ENCODE measurements at places on chromosomes 6 and 20.
A peak's percentile ranks its signal among the peaks of the same experiment; 100 is the strongest.

- DNase-seq: no peak
These were observed 32.5 kb upstream of the DLGAP4 start for GRCh38 chr20:36273414-36274180.

DNA sequence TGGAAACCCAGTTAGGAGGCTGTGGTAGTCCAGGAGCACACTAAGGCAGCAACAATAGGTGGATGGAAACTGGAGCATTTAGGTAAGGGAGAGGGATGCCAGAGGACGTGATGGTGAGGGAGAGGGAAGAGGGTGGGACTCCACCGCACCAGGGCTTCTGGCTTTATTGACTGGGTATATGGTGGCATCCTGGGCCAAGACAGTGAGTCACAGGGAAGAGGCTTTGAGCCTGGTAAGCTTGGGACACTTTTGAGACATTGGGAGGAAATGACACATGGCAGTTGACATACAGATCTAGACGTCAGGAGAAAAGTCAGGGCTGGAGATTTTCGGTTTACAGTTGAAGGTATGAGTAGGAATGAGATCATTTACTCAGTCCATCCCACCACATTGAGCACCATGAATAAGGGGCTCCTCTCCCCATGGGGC lies 14.9 kb downstream of the NT5E start:
- DNase-seq: no peak

DNA sequence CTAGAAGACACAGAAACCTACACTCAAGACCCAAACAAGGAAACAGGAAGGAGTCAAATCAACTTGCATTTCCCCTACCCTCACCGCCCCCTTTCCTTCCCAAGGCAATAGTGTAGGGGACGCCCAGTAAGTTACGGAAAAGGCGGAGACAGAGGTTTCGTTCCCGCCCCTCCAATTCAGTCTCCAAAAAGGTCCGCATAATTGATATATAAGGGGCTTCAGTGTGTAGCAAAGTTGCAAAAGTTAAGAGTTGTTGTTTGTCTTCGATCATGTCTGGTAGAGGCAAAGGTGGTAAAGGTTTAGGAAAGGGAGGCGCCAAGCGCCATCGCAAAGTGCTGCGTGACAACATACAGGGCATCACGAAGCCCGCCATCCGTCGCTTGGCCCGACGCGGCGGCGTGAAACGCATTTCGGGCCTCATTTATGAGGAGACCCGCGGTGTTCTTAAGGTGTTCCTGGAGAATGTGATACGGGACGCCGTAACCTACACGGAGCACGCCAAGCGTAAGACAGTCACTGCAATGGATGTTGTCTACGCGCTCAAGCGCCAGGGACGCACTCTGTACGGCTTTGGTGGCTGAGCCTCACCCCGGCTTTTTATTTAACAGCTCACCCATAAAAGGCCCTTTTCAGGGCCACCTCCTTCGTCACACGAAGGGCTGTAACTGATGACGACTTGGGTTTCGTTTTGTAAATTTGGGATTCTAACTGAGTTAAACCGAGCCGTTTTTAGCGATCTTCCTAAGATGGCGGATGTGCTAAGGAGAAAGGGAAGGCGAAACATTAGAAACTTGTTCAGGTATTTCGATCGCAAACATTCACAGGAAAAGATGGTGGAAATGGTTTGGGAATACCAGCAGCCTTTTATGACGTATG lies 124.6 kb upstream of the BTN3A2 start:
- no peak for DNase-seq

DNA sequence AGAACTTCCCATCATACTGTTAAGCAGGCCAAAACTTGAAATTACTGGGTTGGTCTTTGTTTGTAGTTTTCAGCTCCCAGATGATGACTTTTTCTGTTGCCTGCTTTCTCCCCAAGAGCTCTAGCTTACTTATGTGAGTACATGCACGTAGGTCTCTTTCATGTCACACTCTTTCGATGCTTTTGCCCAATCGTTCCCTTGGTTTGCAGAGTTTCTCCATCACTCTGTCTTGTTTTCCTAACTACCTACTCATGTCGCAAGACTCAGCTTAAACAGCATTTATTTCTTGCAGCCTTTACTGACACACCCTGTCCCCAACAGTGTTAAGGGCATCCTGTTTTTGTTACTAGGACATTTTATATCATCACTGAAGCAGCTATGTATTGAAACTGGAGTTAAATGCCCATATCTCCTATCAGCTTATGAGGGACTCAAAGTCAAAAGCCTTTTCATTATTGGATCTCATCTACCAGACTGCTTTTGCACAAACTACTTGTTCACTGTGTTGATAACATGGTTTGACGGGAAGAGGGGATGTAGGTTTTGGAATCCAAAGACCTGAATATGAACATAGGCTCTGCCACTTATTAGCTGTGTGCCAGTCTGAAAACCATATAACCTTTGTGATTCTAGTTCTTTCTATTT lies 2.9 kb downstream of the ARG1 start:
- DNase-seq: no peak

DNA sequence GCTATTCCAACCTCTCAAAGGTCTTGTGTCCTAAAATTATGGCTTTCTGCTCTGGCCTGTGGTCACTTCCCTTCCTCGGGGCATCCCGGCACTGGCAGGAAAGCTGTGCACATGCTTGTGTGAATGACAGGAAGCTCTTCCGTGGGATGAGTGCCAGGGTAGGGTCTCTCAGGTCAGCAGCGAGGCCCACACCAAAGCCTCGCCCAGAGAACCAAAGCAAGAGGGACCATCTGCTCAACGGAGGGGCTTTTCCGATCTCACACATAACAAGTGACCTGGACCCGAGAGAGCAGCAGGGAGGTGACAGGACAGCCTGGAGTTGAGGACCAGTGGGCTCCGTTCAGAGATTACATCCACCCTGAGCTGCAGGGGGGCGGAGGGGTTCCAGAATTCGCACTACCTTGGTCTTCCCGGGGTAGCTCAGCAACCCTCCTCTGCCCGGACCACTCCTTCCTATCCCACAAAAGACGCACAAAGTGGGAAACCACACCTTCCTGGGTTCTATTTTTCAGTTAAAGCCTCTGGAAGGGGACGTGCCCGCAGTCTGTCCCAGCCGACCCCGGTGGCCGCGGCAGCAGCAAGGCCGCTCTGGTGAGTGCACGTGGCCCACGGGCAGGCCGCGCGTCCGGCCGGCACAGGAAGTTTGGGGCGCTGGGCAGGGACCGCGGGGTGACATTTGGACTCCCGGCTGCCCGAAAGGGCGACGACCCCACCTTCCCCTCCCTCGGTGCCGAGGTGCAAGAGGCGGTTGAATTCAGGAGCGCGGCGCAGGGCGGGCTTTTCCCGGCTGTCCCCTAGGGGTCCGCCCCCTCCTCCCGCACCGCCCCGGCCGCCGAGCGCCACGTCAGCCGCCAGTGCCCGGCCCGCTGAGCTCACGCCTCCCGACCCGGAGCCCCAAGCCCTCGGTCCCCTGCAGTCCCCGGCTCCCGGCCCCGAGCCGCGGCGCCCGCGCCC lies 988 bp downstream of the TXNDC5 start:
- peak; percentile 74 for DNase-seq

DNA sequence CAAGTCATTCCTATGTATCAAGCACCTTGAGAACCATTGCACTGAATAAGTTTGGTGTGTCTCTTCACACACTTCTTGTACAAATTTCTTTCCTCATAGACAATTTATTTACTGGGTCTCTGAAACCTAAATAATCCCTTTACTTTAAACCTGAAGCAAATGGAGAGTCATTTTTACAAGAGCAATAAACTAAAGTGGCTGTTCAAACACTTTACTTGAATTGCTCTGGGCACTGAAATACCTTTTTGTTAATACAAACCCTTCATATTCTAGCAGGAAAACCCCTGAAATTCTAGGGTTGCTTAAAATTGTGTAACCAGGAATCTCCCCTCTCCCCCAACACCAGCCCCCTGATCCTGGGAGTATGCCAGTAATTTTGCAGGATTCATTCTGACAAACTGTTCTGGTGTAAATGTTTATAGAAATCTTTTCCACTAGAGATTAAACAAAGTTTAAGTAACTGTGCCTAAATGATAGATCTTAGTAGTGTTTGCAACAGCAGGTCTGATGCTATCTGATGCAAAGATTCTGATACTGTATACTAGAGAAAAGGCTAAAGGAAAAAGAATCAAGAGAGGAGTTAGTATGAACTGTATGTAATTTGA lies 13.4 kb downstream of the RSPO3 start:
- DNase-seq: no peak

- DNase-seq: no peak
These were observed 590.9 kb upstream of the CITED2 start for GRCh38 chr6:139965393-139965792.

DNA sequence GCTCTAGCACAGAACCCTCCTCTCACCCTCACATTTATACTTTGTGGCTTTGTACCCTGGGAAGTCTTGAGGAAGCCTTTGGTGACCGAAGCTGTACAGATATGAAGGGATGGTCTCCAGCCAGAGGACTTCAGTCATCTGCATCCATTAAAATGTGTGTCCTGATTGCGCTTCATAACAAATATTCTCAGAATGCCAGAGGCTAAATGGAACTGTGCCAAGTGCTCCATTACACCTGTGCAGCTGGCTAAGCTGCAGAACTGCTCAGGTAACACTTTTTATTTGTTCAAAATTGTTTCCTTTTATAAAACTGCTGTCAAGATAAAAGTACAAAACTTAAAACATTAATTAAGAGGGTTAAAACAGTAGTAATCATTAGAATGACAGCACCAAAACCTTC lies 22.3 kb downstream of the TPBG start:
- DNase-seq: no peak

DNA sequence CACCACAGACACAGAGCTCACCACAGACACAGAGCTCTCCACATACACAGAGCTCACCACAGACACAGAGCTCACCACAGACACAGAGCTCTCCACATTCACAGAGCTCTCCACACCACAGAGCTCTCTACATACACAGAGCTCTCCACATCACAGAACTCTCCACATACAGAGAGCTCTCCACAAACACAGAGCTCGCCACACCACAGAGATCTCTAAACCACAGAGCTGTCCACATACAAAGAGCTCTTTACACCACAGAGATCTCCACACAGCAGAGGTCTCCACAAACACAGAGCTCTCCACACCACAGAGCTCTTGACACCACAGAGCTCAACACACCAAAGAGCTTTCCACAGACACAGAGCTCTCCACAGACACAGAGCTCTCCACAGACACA lies 55.8 kb downstream of the ERMARD start:
- DNase-seq: no peak

DNA sequence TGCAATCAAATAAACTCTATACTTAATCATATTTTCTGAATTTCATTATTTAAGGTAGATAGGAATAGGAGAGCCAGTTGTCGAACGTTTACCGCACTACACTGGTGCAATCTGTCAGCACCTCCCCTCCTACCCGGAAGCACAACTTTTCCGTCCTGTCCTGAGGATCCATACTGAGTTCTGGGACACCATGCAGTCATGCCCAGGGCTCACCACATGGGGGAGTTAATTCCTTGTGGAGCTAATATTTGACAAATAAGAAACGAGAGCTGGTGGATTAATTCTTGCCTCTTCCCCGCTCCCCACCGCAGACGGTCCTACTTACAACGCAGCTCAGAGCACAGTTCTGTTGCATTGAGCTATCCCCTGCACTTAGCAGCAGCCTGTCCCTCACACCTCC lies 107.7 kb upstream of the RALGAPA2 start:
- DNase-seq: peak; percentile 34

GRCh38 chr6:91560409-91560808 lies 973.5 kb upstream of the MAP3K7 start:
- no peak for DNase-seq

- no peak for DNase-seq
These were observed 118.0 kb upstream of the PRND start for GRCh38 chr20:4603724-4604123.

DNA sequence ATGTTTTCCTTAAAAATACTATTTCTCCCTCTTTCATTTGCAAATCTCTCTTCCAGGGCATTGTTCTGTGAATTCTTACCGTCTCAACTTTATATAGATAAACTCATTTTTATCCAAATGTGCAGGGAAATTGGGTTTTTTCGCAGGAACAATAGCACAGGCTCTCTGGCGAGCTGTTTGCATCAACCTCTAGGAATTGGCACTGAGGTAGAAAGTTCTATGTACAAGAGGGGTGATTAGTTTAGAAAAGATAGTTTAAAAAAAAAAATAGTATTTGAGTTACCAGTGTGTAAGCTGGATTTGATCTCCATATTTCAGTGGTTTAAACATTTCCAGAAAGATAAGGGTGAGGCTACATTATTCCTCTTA lies 129.7 kb upstream of the BTN3A2 start:
- no peak for DNase-seq

DNA sequence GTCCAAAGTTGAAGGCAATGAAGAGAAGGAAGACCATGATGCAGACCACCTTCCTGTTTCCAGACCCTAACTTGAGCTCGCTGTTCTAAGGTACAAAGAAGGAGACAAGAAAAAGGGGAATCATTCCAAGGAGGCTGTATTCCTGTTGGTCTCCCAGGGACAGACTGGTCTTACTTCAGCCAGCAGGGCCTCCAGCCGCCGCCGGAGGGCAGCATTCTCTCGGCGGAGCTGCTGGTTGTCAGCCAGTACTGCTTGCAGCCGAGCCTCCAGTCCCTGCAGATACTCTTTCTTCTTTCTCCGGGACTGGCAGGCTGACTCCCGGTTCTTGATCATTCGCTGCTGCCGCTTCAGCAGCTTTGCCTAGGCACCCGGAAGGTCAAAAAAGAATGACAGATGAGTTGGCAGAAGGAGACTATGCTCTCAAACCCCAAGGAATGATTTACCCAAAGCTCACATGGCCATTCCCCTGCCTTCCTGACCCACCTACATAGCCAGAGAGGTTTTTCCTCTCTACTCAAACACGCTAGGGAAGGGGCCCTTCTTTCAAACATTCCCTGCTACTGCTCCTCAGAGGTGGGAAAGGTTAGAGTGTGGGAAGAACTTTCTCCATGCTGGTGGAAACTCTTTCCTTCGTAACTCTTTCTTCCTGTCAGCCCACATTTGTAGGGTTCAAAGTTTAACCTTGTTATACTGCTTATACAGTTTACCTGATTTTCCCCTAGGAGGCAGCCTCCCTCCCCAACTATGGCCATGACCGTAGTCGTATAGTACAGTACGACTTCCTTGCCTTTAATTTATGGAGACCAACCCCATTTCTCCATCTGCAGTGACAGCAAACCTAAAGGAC lies 9.0 kb downstream of the ATF6B start:
- DNase-seq: peak; percentile 87

DNA sequence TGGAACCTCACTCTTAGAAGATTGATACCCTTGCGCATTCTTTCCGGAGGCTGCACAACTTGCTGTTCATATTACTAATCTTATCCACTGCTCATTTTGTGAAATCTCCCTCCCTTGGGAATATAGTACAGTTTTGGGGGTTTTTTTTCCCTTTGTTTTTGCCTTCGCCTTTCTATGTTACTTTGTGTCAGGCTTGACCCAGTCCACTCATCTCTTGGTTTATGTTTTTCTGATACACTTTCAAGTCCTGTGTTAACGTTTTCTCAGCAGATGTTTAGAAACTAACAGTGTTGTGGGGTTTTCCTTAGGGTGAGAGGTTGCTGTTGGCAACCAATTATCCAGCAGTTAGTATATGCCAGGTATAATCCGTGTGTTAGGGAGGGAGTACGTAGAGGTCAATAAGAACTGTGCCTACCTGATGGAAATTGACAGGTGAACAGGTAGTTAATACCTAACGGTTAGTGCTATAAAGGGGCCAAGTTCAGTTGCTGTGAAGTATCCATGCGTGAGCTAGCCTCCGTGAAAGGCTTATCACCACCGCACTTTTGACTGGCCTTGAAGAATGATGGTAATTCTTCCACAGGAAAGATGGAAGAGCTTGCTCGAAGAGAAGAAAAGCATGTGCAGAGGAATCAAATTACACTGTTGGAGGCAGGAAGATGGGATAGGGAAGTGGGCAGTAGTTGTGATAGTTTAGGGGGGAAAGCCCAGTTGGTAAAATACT lies 1.4 kb downstream of the NFYA start:
- no peak for DNase-seq

GRCh38 chr6:20169786-20170185 lies 42.5 kb downstream of the MBOAT1 start:
- no peak for DNase-seq
